Fibroblast of upper back skin (primary cell): ENCODE measurements at places on chromosomes 3 and 15.

- DNase-seq: no peak
These were observed 178.8 kb downstream of the POTEB3 start for GRCh38 chr15:21261396-21261964.

DNA sequence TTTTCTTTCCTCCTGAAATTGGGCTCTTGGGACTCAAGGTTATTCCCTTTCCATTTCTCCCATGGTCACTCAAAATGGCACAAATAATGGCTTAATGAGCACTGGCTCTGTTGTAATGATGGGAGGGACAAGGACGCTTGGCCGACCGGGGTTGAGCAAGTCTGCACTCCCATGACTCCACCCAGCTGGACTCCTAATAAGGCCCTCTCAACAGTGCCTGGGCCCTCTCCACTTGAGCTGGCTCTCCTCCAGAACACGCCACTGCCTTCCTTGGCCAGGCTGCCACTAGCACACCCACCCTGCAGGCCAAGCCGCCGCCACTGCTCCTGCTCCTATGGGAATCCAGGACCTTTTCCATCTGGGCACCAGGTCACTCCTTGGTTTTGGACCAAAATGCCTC, 42.3 kb downstream of the ADCY5 start:
- no peak for DNase-seq

DNA sequence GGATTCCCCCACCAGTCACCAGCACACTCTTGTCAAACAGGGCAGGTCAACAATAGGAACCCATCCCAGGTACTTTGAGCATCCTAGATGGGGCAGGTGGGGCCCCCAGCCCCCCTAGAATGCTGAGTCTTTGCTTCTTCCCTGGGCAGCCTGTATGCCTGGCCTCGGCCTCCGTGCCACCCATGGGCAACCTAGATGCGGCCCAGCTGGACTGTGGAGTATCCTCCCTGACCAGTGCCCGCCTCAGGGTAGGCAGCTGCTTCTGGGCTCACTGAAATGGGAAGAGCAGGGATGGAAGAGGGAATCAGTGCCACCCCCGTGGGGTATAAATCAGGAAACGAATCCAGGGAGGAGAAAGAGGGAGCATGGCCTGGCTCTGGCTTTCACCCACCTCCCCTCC, 10.9 kb downstream of the DNAH1 start:
- DNase-seq: no peak

- DNase-seq: no peak
These were observed 41.9 kb upstream of the ABHD10 start for GRCh38 chr3:111936967-111937366.

GRCh38 chr15:38666865-38667510, 102.4 kb upstream of the RASGRP1 start:
- DNase-seq: no peak

DNA sequence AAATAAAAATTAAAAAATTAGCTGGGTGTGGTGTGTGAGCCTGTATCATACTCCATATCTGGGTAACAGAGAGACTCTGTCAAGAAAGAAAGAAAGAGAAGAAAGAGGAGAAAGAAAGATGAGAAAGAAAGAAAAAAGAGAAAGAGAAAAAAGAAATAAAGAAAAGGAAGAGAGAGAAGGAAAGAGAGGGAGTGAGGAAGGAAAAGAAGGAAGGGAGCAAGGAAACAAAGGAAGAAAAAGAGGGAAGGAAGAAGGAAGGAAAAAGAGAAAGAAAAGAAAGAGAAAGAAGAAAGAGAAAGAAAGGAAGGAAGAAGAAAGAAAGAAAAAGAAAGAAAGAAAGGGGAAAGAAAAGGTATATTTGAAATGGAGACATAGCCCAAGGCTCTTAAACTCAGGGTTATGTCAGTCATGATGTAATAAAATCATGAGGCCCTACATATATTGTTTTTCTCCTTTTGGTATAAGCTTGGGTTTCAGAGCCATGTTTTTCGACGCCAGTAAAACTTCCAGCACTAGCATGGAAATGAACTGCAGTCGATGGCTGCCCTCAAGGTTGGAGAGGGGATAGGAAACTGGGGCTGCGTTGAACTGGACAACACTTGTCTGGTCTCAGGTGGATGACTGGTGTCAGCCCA, 38.0 kb upstream of the RFTN1 start:
- DNase-seq: no peak

DNA sequence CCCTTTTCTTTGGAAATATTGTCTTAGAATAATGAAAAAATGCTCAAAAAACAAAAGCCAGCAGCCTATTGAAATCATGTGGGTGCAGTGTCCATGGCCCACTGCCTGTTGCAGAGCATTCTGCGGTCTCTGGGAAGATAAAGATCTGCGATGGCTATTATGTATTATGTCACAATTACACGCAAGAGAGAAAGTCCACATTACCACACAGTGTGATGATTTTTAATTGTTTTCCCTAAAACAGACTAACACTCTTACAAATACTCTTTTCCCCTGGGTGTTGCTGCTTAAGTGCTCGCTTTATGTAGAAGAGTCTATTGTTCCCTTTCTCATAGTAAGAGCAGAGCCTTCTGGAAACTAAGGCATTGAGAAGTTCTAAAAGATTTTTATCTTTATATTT, 32.2 kb downstream of the SSR3 start:
- peak; percentile 28 for DNase-seq

- no peak for DNase-seq
These were observed 1.7 kb downstream of the NMNAT3 start for GRCh38 chr3:139676108-139676507.

DNA sequence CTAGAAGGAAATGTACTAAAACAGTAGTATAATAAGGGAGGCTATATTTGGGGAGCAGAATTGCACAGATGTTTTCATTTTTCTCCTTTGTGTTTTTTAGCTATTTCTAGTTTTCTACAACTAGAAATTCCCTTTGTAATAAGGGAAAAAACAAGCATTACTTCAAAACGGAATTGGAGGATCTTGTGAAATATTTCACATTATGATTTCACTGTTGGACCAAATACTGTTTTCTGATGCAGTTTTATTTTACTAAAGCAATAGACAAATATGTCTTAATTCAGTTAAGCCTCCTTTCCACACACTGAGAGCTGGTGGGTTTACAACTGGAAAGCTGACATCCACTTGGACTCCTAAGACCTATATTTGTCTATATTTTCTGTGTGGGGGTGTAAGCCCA, 7.3 kb downstream of the CCR1 start:
- DNase-seq: no peak

GRCh38 chr15:27268923-27269322, 297.9 kb downstream of the GABRG3 start:
- no peak for DNase-seq

DNA sequence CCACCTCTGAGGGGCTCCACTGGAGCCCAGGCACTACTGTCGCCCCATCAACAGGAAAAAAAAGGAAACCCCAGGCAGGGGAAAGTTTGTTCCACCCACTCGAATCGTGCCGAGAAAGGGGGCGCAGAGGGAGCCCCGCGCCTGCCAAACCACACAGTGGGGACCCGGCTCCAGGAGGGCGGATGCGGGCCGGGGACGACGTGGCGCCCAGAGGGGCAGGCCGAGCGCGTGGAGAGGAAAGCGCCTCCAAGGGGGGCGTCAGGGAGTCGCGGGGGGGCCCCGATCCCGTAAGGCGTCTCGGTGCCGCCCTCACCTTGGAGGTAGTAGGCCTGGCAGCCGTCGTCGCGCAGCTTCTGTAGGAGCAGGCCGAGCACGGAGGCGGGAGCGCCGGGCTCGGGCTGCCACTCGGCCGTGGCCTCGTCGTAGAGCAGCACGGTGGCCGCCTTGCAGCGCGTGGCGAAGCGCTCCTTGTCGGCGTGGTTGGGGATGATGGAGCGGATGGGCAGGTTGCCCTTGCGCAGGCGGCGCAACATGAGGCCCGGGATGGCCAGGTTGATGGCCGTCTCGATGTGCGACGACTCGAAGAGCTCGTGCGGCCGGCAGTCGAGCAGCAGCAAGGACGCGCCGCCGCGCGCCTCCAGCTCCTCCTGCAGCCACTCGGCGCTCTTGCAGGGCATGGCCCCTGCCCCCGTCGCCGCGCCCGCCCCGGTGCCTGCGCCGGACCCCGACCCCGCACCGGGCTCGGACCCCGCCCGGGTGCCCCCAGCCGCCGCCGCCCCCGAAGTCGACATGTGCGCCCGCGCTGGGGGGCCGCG, 627 bp downstream of the DUSP7 start:
- DNase-seq: peak; percentile 28

DNA sequence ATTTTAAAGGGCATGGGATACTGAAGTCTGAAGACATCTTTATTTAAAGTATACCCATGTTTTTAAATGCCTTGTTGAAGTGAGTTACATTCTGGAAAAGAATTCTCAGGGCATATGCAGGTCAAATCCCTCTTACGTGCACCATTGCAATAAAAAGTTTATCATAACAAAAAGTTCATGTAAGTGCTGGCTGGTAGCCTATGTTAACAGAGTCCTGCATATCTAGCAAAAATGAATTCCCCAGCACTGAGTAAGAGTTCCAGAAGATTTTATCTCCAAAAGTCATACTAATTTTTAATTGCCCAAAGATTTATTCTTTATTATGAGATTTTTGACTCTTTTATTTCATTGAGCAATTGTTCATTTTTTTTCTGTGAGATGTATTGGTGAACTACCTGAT, 104.7 kb upstream of the ROBO1 start:
- DNase-seq: peak; percentile 80

DNA sequence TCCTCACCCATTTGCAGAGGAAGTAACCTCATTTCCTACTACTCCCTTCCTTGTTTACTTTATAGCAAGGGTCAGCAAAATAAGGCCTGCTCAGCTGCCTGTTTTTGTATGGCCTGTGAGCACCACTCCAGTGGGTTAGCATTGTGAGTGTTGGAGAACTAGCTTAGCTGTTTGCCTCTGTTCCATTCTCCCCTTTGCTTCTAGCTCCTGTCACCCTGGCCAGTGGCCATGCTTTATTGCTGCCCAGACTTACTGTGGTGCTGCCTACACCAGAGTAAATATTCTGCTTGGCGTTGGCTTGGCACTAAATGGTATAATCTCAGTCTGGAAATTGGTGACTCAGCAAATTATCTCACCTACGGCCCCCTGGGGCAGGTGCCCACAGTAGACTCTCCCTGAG, 8.8 kb downstream of the PDCD6IP start:
- no peak for DNase-seq

- DNase-seq: peak; percentile 84
These were observed 626 bp upstream of the PTPRG start for GRCh38 chr3:61560517-61561373.

DNA sequence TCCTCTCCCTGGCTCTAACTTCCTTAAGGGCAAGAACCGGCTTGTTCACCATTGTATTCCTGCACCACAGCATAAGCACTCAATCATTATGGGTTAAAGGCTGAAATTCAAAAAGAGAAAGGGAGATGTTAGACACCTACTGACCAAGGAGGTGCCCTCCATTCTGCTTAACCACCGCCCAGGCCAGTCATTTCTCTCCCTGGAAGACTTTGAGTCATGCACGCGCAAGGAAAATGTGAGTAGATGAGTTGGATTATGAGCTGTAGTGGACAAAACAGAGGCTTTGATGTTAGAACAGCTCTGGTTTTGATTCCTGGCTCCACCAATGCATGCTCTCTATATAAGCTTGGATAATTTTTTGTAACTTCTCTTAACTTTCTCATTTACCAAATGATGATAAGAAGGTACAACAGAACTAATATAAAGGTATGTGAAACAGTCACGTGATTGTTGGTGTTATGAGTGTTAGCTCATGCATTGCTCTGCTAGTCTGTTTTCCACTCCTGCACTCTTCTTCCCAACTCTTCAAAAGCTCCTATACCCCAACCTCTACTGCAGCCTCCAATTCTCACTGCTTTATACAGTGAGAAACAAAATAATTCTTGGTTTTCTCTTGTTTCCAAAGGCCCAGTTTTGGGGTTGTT, 148.4 kb upstream of the ATP11B start:
- DNase-seq: no peak

GRCh38 chr15:71677766-71678165, 132.6 kb upstream of the NR2E3 start:
- DNase-seq: no peak

DNA sequence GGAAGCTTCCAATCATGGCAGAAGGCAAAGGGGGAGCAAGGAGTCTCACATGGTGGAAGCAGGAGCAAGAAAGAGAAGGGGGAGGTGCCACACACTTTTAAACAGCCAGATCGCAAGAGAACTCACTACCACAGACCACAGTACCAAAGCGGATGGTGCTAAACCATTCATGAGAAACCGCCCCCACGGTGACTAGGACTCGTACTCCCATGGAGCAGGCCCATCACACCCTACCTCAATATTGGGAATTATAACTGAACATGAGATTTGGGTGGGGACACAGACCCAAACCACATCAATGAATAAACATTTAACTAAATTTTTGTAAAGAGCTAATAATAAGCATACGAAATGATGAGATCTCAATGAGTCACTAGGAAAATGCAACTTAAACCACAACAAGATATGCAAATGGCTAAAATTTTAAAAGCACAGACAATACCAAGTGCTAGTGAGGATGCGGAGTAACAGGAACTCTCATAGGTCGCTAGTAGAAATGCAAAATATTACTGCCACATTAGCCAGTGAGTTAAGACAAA, 10.0 kb downstream of the MRPS25 start:
- no peak for DNase-seq

- peak; percentile 4 for DNase-seq
These were observed 28.9 kb downstream of the PDCD10 start for GRCh38 chr3:167705840-167706239.

DNA sequence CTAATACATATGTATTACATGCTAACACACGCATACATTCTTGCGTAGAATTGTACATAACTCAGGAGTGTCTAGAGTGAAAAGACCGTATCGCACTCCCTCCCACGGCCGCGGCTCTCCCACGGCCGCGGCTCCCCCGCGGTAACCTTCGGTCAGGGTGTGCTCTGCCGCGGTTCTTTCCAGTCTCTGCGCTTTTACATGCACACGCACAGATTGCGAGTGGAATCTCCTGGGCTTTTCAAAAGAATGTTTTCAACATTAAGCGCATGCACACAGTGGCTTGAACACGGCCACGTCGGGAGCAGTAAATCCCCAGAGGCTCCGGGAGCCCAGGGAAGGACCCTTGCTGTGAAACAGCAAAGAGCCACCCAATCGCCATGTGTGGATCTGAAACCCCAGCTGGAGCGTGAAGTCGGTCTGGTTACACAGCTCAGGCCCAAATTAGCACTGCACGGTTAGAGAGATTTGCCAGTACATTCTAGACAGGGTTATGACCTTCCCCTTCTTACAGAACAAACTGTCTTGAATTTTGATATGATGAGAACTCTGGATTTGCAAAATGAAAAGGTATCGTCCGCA, 805 bp upstream of the RGMA start:
- DNase-seq: no peak

DNA sequence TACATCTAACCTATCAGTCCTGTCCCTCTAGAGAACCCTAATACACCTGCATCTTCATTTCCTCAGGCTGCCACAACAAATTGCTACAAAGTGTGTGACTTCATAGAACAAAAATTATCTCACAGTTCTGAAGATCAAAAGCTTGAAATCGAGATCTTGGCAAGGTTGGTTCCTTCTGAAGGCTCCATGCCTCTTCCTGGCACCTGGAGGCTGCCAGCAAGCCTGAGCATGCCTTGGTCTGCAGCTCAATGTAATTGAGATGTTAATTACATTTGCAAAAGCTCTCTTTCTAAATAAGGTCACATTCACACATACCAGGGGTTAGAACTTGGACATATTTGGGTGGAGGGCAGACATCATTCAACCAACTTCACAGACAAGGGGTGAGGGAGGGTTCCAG, 86.4 kb upstream of the ABHD17C start:
- DNase-seq: no peak
